T-helper 17 cell (primary cell): ENCODE measurements at places on chromosomes 5 and 9.

DNA sequence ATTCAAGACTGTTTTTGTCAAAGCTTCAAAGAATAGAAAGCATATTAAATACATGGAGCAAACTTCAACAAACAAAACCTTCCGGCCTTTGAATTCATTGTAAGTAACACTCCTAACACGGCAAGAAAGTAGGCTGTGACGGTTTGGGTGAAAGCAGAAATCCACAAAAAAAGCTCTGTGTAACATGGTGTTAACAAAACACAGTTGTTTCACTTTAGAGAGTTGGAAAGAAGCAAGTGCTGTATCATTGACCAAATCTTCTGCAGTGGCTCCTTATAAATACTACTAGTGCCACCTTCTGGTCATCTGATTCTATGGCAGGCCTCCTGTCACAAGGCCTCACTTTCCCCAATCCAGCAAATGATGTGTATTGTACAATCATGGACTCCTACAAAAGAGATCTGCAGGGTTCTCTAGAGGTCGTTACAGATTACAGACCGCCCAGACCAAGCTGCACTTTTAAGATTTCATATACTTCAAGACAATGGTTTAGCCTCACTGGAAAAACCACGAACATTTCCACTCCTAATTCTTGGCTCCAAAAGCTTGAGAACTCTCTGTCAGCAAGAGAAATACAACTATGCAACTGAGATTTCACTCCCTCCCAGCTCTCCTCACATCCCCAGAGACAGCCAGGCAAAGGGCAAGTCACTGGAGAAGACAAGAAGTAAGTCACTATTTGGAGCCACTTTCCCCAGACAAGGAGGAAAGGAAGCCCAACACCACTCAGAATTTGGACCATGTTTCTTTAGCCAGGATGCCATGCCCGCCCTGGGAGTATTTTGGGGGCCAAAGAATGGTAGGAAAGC is 196.2 kb downstream of the DTWD2 start:
- DNase-seq, result no peak

DNA sequence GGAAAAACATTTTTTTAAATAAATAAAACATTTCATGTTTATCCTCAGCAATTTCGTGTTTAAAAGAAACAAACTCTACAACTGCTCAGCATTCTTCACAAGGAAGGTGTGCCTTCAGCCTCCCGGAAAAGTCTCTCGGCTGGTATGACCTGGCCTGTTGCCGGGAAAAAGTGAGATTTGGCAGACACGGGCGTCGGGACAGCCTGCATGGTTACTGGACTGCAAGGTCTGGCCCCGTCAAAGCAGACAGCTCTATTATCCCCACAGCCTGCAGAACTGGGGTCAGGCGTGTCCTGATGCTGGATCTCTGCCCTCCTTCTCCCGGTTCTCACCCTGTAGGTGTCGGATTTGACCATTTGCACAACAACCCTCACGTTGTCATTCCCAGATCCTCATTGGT is 120.3 kb upstream of the SPATA31C2 start:
- no peak for DNase-seq

GRCh38 chr9:21504894-21505293 is 22.8 kb upstream of the IFNE start:
- no peak for DNase-seq

DNA sequence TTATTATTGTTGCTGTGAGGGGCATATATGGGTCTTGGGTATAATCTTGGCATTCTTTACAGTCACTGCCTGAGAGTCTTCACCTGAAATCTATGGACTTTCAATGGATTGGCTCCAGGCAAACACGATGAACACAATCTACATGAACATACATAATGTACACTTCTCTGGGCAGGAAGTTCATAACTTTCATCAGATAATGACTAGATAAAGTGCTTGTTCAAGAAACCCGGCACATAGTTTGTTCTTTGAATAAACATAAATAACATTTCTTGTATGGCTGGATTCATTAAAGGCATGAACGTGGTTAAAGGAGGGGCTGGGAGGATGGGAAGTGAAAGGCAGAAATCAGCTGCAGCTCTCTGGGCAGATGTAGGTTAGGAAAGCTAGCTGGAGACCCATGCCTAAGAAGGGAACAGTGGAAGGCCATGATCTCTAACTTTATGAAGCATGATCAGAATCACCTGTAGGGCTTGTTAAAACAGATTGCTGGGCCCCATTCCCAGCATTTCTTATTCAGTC is 306.9 kb upstream of the EFNA5 start:
- DNase-seq, result no peak

GRCh38 chr5:133265257-133265656 is 213.4 kb downstream of the HSPA4 start:
- no peak for DNase-seq

DNA sequence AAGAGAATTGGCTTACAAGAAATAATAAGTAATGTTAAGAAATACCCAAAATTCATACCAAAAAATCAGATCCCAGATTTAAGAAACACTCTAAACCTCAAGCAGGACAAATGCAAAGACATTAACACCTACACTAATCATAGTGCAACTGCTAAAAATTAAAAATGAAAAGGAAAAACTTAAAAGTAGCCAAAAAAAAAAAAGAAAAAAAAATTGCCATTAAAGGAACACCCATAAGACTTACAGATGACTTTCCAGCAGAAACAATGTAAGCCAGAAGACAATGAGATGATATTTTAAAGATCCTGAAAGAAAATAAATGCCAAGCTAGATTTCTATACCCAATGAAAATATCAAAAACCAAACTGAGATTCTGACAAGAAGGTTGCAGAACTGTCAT is 101.5 kb downstream of the DENND1A start:
- DNase-seq, result no peak

DNA sequence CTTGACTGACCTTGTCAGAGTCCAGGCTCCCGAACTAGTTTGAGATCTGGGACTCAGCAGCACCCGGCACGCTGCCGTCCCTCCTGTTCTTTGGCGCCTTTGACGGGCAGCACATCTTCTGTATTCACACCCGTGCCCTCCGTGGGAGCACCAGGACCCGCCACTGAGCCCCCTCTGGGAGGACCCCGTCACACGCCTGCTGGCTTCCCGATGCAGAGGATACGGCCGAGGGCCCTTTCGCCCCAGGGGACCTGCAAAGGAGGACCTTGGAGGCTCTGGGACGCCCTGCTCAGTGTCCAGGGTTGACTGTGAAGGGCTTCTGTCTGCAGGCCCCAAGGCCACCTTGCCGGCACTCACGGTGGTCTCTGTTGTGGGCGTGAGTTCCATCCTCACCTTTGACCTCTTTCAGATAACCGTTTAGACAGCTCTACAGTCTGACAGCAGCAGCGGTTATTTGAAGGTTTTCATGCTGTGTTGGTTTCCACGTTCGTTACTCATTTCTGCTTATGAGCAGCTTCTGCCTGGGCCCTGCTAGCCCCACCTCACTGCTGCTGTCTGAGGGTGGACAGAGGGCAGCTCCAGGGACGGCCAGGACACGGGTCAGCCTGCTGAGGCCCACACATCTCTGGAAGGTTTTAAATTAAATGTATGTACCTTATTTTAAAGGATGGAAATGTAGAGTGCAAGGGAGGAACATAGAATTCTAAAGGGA is 12.6 kb upstream of the EXOC3 start:
- no peak for DNase-seq

DNA sequence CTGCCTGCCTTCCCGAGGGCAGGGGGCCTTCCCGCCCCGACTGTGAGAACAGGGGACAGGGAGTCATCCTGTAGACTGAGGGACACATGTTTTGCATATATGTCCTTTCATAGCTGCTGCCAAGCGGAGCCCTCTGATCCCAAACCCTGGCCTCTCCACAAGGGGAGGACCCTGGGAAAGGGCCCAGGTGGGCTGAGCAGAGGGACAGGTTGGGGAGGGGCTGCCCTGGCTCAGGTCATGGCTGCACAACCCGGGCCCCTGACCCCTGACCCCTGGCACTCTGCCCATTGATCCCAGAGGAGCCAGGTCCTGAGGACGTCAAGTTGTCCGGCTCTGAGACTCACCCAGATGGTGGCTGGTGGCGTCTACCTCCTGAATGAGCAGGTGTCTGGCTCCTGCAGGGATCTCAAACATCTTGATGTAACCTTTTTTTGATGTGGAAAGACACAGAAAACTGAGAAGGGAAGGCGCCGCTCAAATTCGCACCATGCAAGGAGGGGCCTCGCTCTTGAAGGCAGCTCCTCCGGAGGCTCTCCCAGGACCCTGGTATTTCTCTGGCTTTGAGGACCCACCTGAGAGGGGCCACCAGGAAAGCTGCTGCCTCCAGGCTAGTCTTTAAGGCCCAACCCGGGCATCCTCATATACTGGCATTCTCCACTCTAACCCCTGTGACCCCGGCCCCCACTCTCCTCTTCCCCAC is 71.9 kb downstream of the ZNF354C start:
- DNase-seq, result no peak

DNA sequence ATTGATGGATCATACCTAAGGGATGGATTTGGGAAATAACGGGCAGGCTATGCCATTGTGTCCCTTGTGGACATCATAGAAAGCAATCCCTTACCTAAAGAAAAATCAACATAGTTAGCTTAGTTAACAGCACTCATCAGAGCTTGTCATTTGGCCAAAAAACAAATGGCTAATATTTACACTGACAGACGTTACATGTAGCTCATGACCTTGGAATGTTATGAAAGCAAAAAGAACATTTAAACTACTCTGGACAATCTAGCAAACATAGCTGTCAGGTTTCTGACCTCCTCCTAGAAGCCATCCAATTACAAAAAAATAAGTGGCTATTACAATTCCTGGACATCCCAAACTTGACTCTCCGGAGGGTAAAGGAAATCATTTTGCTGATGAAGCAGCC is 23.8 kb downstream of the TMEM232 start:
- DNase-seq, result no peak

- DNase-seq, result no peak
Observed at GRCh38 chr5:91373006-91373405, 10.1 kb downstream of the ARRDC3 start.
